ENCODE measurements at places on chromosomes 5 and 9. TPM values are rescaled to one million over a fixed set of nuclear protein-coding genes. Genes with fewer than 3 reads are reported as not detected.

Gene DMRT2
- total RNA-seq = not detected

Gene CDH9
- total RNA-seq = 0.10 TPM

Gene ZDHHC11B
- 1.4 TPM for total RNA-seq

Gene FAM221B
- not detected for total RNA-seq

Gene SLC28A3
- not detected for total RNA-seq

Gene GPR21
- not detected for total RNA-seq

Gene CCDC180
- 2.9 TPM for total RNA-seq

Gene FOXD4L3
- total RNA-seq = not detected

Gene PTPRD
- total RNA-seq = not detected

Gene ADAM19
- total RNA-seq = 3.5 TPM

Gene KCNIP1
- not detected for total RNA-seq

Gene THBS4
- total RNA-seq = 0.31 TPM

Gene EQTN
- total RNA-seq = not detected

Gene ZDHHC11
- total RNA-seq = 3.0 TPM

Gene ORM2
- total RNA-seq = 0.77 TPM

Gene KCTD16
- total RNA-seq = 0.08 TPM

Gene CAMK4
- total RNA-seq = 0.39 TPM

Gene ECM2
- total RNA-seq = not detected

Gene PRLR
- 0.46 TPM for total RNA-seq

Gene SPATA6L
- total RNA-seq = 0.13 TPM

Gene IL7R
- total RNA-seq = 0.90 TPM

Gene BNC2
- 5.7 TPM for total RNA-seq

Gene LHX3
- total RNA-seq = 0.13 TPM

Gene NAIP
- 8.0 TPM for total RNA-seq

Gene CCL28
- total RNA-seq = 5.8 TPM

Gene SPINK6
- not detected for total RNA-seq

Gene PNPLA7
- total RNA-seq = 3.9 TPM

Gene MSANTD3
- total RNA-seq = 58.7 TPM

Gene CCL27
- total RNA-seq = 0.95 TPM

Gene COL15A1
- 0.10 TPM for total RNA-seq

Gene C5
- 1.6 TPM for total RNA-seq

Gene PTGDS
- 13.7 TPM for total RNA-seq

Gene CORO2A
- total RNA-seq = 2.0 TPM

Gene FRMPD1
- 0.21 TPM for total RNA-seq

Gene MYMK
- not detected for total RNA-seq

Gene SPATA31A3
- total RNA-seq = not detected

Gene PCDHGA1
- 0.92 TPM for total RNA-seq

Gene CDH18
- total RNA-seq = 7.0 TPM

Gene LRRC70
- total RNA-seq = 0.13 TPM

Gene CATSPER3
- 0.69 TPM for total RNA-seq

Gene P4HA2
- 25.1 TPM for total RNA-seq

Gene CCDC152
- not detected for total RNA-seq

Gene PGM5
- total RNA-seq = 0.21 TPM

Gene SERINC5
- total RNA-seq = 70.6 TPM

Data from Panc1 (cell line).